ENCODE measurements at places on chromosomes 5 and 9. TPM values are rescaled to one million over a fixed set of nuclear protein-coding genes. Genes with fewer than 3 reads are reported as not detected.

Gene INSL4
- total RNA-seq, result not detected

Gene PGM5
- not detected for total RNA-seq

Gene NIPSNAP3A
- 18.3 TPM for total RNA-seq

Gene SLC36A2
- not detected for total RNA-seq

DNA sequence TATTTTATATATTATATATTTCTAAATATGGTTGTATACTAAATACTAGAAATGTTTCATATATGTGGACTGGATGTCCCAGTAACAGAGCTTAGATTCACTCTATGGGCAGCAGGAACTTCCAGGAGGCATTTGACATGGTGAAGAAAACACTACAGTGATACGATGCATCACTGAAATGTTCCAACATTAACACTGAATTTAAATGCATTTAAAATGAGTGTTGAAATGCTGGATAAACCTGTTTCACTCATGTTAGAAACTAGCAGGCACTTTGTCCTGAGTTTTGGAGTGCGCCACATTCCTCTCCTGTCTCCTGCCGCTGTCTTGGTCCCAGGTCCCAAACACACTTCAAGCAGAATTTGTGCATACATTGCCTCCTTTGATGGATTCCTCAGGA lies 237.8 kb upstream of the NFIL3 start:
- no peaks in the 10 kb centered on the region for H3K4me1 ChIP-seq
- no peaks in the 10 kb centered on the region for H3K36me3 ChIP-seq
- no peak overlapping the region for H3K4me3 ChIP-seq
- DNase-seq, result no peak
- peaks cover 3% of the 10 kb centered on the region for H3K27me3 ChIP-seq
- H3K27ac ChIP-seq, result no peak overlapping the region

GRCh38 chr5:124199893-124200292 lies 546.5 kb downstream of the ZNF608 start:
- H3K27me3 ChIP-seq, result no peaks in the 10 kb centered on the region
- H3K4me1 ChIP-seq, result no peaks in the 10 kb centered on the region
- H3K36me3 ChIP-seq, result no peaks in the 10 kb centered on the region
- no peak for DNase-seq
- H3K4me3 ChIP-seq, result no peak overlapping the region

DNA sequence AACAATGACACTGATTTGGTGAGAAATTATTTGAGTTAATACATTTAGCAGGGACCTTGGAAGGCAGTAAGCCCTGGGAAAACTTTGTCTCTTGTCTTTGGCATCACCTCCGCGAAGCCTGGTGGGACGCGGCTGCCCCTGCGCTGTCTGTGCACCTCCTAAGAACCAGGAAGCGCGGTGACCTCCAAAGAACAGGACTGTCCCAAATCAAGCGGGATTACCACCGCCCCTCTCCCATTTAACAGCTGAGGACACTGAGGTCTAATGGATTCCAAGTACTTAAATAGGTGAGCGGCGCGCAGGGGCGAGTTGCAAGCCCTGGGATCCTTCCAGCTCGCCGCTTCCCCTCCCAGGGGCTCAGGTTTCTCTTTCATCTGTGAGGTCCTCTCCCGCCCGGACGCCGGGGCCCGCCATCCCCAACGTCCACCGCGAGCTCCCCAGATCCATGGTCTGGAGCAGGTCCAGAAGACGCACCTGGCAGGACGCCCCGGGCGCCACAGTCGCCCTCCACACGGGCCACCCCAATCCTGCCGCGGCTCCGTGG lies 432 bp downstream of the STARD4 start:
- H3K27me3 ChIP-seq, result peaks cover 2% of the 10 kb centered on the region
- H3K4me1 ChIP-seq, result peaks cover 34% of the 10 kb centered on the region
- H3K36me3 ChIP-seq, result peaks cover 7% of the 10 kb centered on the region
- DNase-seq, result no peak

GRCh38 chr9:75672478-75672877 lies 218.0 kb upstream of the PCSK5 start:
- H3K27ac ChIP-seq, result no peak overlapping the region
- H3K36me3 ChIP-seq, result no peaks in the 10 kb centered on the region
- H3K4me3 ChIP-seq, result no peak overlapping the region

- no peak overlapping the region for H3K4me3 ChIP-seq
- DNase-seq, result no peak
- H3K27me3 ChIP-seq, result no peaks in the 10 kb centered on the region
- peaks cover 3% of the 10 kb centered on the region for H3K4me1 ChIP-seq
Observed at GRCh38 chr5:133405275-133406034, 206.9 kb downstream of the FSTL4 start.

DNA sequence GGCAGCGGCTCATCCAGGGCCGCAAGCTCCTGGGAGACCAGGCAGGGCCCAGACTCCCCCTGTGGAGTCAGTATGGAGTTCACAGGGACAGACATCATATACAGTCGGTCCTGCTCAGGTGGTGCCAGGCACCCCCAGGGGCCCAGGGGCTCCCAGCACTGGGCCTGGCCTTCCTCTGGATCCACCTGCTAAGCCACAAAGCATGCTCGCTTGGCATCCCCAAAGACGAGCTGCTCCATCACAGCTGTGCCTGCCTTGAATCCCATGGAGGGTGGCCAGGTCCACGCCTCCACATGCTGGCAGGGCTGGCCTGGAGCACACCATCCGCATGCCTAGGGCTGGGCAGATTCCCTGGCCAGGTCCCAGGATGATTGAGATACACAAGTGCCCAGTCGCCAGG lies 4.6 kb downstream of the BICD2 start:
- no peaks in the 10 kb centered on the region for H3K27me3 ChIP-seq
- no peak overlapping the region for H3K4me3 ChIP-seq
- H3K4me1 ChIP-seq, result peaks cover 37% of the 10 kb centered on the region

DNA sequence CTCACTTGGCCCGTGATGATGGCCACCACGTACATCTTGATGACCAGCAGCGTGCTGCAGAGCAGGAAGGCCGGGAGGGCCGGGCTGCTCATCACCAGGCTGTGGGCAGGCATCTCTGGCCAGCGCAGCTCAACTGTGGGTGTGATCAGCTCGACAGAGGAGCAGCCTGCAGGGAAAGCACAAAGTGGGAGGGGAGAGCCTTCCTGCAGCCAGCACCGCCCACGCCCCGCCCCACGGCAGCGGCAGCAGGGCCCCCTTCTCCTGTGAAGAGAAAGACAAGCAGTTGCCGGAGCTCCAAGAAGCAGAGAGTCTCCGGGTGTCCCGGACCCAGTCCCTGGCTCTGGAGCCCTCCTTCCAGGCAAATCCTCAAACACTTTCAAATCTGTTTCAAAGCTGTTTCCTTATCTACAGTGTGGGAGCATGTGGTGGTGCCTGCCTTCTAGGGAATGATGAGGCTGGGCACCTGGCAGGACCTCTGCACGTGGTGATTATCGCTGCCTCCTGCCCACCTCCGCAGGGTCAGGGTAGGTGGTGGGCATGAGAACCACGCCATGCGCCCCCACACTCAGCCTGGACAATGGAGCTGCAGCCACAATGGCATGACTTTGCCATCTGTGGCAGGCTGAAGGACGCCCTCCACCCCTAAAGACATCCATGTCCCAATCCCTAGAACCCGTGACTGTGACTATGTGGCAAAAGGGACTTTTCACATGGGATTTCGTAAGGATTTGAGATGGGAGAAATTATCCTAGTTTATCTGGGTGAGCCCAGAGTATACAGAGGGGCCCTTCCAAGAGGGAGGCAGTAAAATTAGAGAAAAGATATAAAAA lies at the start of gene PTGES:
PTGES (minus strand) TSS at position 143 of the 830 bp plus-strand sequence; CDS start at position 113, 30 bp downstream.
- peak within 1 kb of the TSS; percentile 15 for H3K4me3 ChIP-seq
- H3K36me3 ChIP-seq, result no peaks in the 10 kb centered on the region
- peaks cover 18% of the 10 kb centered on the region for H3K27me3 ChIP-seq
- peak; percentile 71 for DNase-seq

DNA sequence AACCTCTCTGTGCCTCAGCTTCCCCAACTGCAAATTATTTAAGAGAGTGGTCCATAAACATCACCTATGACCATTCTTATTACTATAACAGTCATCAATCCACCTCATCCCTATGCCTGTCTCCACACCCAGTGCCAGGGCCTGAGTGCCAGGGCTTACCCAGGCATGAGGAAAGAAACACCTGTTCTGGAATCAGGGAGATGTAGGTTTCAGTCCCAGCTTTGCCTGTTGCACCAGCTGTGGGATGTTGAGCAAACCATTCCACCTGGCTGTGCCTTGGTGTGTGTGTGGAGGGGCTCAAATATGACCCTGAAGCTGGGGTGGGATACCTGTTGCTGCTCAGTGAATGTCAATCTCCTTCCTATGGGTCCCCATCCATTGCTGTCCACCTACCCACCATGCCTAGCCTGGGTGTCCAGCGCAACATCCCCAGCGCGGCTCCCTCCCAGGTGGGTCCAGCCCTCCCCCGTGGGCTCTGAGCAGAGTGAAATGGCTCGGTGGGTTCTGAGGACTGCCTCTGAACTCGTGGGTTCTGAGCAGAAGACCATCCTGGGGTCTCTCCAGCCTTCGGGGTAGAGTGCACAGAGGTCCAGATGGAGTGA lies 16.3 kb downstream of the AKNA start:
- peaks cover 80% of the 10 kb centered on the region for H3K4me1 ChIP-seq
- peak overlapping the region; percentile 87 for H3K27ac ChIP-seq
- H3K36me3 ChIP-seq, result peaks cover 55% of the 10 kb centered on the region
- no peak for DNase-seq
- peak overlapping the region; percentile 83 for H3K4me3 ChIP-seq
- no peaks in the 10 kb centered on the region for H3K27me3 ChIP-seq

DNA sequence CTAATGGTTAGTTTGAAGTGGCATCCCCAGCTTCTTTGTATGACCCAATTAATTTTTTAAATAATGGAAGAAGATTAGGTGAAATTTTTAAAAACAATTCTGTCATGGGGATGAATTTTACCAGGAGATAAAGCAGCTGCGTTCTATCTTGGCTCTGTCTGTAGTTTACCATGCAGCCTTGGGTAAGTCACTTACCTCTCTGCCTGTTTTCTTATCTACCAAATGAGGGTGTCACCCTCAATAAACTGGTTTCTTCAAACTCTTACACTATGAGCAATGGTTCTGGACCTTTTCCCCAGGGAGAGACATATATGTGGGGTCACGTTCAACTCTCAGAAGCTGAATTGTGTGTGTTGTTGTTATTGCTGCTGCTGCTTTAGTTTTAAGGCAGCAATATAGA lies 71.7 kb downstream of the TEX10 start:
- no peaks in the 10 kb centered on the region for H3K27me3 ChIP-seq
- H3K27ac ChIP-seq, result no peak overlapping the region
- peaks cover 49% of the 10 kb centered on the region for H3K36me3 ChIP-seq
- no peaks in the 10 kb centered on the region for H3K4me1 ChIP-seq
- no peak for DNase-seq
- no peak overlapping the region for H3K4me3 ChIP-seq

GRCh38 chr9:98949565-98949964 lies 5.9 kb downstream of the COL15A1 start:
- H3K27me3 ChIP-seq, result peaks cover 61% of the 10 kb centered on the region
- DNase-seq, result no peak
- no peak overlapping the region for H3K27ac ChIP-seq
- no peak overlapping the region for H3K4me3 ChIP-seq

- no peaks in the 10 kb centered on the region for H3K36me3 ChIP-seq
- H3K4me1 ChIP-seq, result peaks cover 2% of the 10 kb centered on the region
- no peak overlapping the region for H3K27ac ChIP-seq
Observed at GRCh38 chr5:89071941-89072331, 189.0 kb upstream of the MEF2C start.

DNA sequence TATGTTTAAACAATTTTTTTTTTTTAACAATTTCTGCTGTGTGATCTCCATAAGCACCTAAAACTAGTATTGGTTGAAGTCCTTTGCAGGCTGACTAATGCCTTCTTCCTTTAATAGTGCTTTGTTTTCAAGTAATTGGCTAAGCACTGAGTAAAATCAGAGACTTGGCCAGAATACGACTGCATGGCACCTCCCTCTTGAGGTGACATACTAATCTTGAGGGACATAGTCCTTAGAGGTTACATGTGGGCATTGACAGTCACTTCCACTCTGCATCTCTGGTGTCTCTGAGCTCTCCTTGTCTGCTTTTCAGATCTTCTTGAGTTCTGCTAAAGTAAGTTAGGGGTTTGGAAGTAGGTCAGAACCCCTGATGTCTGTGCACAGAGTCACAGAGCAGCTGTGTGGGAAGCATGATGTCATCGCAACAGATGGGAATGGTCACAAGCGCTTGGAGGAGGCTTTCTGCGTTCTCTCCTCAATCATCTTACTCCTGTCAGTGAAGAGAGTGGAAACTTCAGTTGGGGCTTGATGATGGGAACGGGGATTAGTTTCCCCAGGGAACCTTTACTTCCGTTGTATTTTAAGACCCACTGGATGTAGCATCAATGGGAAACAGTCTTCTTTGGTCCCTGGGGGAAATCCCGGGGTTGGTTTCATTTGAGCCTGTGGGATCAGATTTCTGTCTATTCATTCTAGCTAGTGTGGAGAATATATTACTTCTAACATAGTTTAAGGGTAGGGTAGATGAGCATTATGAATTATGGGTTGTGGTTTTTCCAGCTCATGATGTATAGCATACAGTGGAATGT lies 136.9 kb downstream of the ARHGAP26 start:
- H3K4me3 ChIP-seq, result no peak overlapping the region
- H3K27me3 ChIP-seq, result no peaks in the 10 kb centered on the region
- no peak for DNase-seq
- H3K4me1 ChIP-seq, result peaks cover 2% of the 10 kb centered on the region

DNA sequence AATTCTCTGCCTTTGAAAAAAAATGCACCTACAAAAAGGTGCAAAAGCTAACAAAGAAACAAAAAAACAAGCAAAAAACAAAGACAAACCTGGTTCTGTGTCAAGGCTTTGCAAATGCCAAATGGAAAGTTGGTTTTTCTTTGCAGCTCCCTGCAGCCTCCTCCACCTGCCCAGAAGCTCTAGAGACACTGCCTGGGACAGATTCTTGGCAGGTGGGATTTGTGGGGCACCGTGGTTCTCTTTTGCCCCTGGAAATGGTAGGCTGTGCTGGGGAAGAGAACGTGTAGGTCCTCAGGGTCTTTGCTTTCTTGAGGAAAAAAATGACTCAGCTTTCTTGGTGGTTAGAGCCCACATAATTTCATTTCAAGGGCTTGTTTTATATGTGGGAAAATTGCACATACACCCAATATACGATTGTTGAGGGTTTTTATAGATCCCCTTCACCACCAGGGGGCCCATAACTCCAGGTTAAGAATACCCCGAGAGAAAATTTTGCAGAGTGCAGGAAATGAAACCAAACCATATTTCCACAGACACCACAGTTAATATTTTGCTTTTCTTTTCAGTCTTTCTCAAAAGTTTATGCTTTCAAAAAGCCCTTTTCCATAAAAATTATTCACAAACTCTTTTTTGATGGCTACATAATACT lies 58.7 kb downstream of the NXNL2 start:
- no peak overlapping the region for H3K4me3 ChIP-seq
- peak overlapping the region; percentile 30 for H3K27ac ChIP-seq
- no peak for DNase-seq
- H3K36me3 ChIP-seq, result no peaks in the 10 kb centered on the region
- peaks cover 24% of the 10 kb centered on the region for H3K27me3 ChIP-seq
- H3K4me1 ChIP-seq, result peaks cover 4% of the 10 kb centered on the region

GRCh38 chr9:76969716-76970115 lies 49.7 kb upstream of the FOXB2 start:
- no peaks in the 10 kb centered on the region for H3K4me1 ChIP-seq
- DNase-seq, result no peak
- peaks cover 3% of the 10 kb centered on the region for H3K27me3 ChIP-seq
- H3K27ac ChIP-seq, result no peak overlapping the region
- H3K36me3 ChIP-seq, result no peaks in the 10 kb centered on the region
- no peak overlapping the region for H3K4me3 ChIP-seq

- DNase-seq, result no peak
- no peaks in the 10 kb centered on the region for H3K36me3 ChIP-seq
- H3K4me3 ChIP-seq, result no peak overlapping the region
- H3K4me1 ChIP-seq, result no peaks in the 10 kb centered on the region
- no peak overlapping the region for H3K27ac ChIP-seq
Observed at GRCh38 chr5:25006734-25007133, 362.0 kb upstream of the CDH10 start.
